ENCODE measurements at places on chromosomes 1 and 21. TPM values are rescaled to one million over a fixed set of nuclear protein-coding genes. Genes with fewer than 3 reads are reported as not detected.

Gene CELA2A
- total RNA-seq = not detected

- DNase-seq = no peak
These were observed 696.7 kb downstream of the PTPRU start for GRCh38 chr1:29933067-29933466.

DNA sequence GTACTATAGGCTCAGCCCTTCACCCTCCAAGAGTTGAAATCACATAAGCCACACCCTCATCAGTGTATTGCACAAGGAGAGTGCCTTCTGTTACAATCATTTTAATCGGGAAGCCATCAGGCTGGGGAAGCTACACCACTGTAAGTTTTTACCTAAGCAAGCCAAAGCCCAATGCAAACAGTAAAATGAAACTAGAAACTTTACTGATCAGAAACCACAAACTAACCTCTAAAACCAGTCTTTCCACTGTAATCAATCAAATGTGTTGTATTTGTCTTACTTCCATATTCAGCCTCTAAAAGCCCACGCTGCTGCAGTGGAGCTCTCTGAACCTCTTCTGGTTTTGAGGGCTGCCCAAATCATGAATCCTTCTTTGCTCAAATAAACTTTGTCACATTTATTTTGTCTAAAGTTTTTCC is 26.2 kb downstream of the CAPN8 start:
- no peak for DNase-seq

- DNase-seq = no peak
These were observed 329.1 kb downstream of the LRRIQ3 start for GRCh38 chr1:73868810-73869336.

DNA sequence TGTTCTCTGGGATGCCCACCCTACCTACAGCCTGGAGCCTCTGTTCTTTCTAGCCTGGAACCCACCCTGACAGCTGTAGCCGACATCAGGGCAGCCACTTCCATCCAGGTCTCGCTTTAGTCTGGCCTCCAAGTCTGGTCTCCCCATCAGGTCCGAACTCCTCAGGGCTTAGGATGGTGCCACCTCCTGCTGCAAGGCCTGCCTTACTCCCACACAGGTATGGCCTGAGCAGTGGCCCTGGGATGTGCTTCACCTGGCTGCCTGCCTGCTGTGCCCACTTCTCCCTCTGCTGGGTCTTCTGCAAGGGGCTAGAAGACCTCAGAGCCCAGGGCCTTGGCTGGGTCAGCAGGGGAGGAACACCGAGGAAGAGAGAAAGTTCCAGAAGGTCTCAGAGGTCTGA is 35.7 kb upstream of the MAGOH start:
- DNase-seq = no peak

All from prostate gland (tissue), 2 donors.